Breast epithelium (tissue), 4 donors: ENCODE measurements at places on chromosomes 5 and 9. TPM values are rescaled to one million over a fixed set of nuclear protein-coding genes. Genes with fewer than 3 reads are reported as not detected.

The DOCK8 gene
- 34.1 TPM for total RNA-seq

GRCh38 chr9:115412656-115413055 is 294.7 kb upstream of the TNC start:
- H3K27me3 ChIP-seq = no peaks in the 10 kb centered on the region
- no peak overlapping the region for H3K4me3 ChIP-seq
- H3K36me3 ChIP-seq = no peaks in the 10 kb centered on the region
- H3K4me1 ChIP-seq = no peaks in the 10 kb centered on the region
- no peak overlapping the region for H3K27ac ChIP-seq
- no peak for DNase-seq

The SLC36A2 gene
- not detected for total RNA-seq

DNA sequence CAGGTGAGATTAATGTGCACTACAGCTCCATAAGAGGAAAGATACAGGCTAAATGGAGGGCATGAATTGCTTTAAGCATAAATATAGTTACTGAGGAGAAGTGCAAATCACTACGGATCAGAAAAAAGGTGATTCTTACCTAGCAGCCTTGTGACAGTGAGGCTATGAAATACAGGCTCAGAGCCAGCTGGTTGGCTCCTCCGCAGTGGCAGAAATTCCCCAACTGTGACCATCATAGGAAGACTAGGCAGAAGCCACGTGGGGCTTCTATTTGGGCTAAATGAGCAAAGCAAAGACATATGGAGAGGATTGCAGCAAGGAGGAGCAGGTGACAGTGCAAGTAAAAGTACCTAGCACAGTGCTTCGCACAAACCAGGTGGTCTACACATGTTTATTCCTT is 40.5 kb downstream of the CDO1 start:
- DNase-seq = no peak
- no peak overlapping the region for H3K27ac ChIP-seq
- H3K4me3 ChIP-seq = no peak overlapping the region
- H3K4me1 ChIP-seq = no peaks in the 10 kb centered on the region
- no peaks in the 10 kb centered on the region for H3K27me3 ChIP-seq
